ENCODE measurements at places on chromosomes 11 and 22.

DNA sequence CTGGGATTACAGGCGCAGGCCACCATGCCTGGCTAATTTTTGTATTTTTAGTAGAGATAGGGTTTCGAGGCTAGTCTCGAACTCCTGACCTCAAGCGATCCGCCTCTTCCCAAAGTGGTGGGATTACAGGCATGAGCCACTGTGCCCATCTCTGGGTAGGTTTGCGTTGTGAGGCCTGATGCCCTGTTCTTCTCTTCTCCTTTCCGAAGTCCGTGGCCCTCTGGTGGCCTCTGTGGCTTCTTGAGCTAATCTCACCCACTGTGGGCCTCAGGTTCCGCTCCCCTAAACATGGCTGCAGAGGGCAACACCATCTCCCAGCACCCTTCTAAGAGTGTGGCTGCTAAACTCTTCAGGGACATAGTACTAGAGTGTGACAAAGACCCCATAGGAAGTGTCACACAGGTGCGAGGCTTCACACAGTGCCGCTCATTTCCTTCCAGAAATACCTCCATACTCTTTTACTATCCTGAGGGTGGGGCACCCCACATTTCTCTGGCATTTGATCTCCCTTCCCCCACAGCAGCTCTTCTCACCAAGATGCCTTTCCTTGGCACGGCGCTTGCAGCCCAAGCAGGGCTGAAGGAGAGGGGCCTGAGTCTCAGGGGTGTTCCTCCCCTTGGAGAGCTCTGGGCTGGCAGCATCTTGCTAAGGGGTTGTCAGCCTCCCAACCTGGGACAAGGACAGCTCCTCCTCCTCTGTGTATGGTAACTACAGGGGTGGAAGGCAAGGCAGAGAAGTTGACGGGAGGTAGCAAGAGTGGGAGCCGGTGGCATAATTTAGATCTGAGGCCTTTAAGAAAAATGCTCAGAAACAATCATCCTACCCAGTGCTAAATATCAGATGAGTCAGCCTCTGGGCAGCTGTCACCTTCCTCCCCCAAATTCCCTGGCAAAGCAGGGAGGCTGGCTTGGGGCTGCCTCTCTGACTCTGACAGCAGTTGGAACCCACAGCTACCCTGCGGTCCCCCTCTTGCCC, 6.1 kb downstream of the THY1 start:
- DNase-seq: no peak

DNA sequence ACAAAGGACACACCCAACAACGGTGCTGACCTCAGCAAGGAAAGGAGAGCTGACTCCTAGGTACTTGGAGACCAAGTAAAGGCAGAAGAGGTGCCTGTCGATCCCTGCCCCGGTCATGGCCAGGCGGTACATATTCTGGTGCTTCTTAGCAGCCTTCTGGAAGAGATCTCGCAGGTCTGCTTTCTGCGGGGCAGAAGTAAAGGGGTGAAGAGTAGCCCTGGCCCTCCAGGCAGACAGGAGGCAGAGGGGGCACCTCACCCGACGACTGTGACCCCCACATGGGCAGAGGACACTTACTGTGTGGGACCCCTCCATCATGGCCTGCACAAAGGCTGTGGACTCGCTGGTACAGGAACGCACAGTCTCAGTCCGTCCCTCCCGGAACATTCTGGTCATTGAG, 7.4 kb downstream of the CPT1B start:
- DNase-seq: no peak

DNA sequence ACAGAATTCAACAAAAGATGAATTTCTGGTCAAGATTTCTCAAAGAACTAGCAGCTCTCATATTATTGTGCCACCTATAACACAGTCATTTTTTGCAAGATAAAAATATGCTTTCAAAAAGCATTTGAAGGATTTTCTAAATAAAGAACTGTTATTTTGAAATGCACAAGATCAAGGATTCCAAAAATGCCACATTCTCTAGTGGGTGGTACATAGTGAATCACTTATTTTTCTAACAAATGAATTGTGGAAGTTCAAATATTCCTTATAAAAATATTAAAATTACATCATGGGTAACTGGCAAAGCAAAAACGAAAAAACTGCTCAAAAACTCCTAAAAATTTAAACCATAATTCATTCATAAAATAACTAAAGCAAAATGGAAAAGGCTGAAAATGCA, 2.1 kb downstream of the RNF141 start:
- no peak for DNase-seq

GRCh38 chr22:34437140-34437539, 516.9 kb upstream of the LARGE1 start:
- no peak for DNase-seq

- DNase-seq: peak; percentile 68
Observed at GRCh38 chr11:44029977-44030911, 17.5 kb upstream of the ACCSL start.

DNA sequence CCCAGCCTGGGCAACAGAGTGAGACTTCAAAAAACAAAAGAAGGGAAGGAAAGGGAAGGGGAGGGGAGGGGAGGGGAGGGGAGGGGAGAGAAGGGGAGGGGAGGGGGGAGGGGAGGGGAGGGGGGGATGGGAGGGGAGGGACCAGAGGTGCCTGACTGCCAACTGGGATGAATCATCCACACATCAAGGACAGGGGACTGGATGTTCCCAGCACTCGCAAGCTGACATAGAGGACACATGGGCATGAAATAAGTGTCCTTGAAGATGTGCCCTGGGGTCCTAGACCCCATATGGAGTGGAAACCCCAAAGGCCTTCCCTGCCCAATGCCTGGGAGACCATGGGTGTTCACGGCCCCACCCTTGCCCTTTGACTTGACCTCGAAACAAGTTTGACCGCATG, 19.8 kb downstream of the TST start:
- DNase-seq: no peak

DNA sequence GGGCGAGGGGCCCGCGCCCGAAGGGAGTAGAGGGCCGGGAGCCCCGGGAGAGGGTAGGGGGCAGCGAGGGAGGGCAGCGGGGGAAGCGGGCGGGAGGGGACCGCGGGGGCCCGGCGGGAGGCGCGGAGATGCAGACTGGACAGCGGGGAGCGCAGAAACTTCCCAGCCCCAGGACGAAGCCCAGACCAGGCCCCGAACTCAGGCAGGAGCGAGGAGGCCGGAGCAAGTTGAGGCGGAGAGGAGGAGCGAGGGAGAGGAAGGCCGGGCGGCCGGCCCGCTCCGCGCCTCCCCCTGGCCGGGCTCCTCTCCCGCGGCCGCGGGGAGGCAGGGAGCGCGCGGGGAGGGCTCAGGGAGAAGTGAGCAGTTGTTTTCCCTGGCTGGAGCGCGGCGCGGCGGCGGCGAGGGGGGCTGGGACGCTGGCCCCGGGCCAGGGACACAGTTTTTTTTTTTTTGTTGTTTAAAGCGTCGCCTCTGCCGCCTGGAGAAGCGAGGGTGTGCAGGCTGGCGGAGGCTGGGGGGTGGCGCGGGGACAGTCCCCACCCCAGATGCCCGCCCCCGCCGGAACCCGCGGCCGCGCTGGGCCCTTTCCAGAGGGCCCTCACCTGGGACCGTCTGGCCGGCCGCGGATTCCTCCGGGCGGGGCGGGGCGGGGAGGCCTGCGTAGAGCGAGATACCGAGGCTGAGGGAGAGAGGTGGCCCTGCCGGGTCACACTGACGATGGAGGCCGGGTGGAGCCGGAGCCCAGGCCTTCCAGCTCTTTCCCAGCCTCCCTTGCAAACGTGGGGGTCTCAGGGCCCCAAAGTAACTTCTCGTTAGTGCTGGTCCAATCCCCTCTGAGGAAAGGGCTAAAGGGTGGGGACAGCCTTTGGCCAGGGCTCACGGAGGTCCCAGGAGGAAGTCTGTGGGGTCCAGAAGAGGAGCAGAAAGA, at the start of gene LTBP3:
TSS of gene LTBP3 (minus strand) at position 358 of the 928 bp plus-strand sequence. CDS start 400 bp downstream, outside the sequence.
- DNase-seq: peak; percentile 92

GRCh38 chr11:117972629-117973502, 13.3 kb upstream of the IL10RA start:
- no peak for DNase-seq

DNA sequence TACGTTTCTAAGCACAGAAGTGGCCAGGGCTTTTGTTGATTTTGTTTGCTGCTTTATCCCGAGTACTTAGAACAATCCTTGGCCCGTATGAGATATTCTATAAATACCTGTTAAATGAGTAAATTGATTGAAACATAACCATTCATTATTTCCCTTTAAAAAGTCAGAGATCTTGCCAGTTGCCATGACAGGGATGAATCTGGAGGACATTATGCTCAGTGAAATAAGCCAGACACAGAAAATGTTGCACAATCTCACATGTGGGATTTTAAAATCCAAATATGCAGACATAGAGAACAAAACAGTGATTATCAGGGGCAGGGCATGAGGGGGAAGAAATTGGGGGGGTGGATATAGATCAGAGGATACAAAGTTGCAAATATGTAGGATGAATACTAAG, 1240.1 kb downstream of the LRRC4C start:
- no peak for DNase-seq

DNA sequence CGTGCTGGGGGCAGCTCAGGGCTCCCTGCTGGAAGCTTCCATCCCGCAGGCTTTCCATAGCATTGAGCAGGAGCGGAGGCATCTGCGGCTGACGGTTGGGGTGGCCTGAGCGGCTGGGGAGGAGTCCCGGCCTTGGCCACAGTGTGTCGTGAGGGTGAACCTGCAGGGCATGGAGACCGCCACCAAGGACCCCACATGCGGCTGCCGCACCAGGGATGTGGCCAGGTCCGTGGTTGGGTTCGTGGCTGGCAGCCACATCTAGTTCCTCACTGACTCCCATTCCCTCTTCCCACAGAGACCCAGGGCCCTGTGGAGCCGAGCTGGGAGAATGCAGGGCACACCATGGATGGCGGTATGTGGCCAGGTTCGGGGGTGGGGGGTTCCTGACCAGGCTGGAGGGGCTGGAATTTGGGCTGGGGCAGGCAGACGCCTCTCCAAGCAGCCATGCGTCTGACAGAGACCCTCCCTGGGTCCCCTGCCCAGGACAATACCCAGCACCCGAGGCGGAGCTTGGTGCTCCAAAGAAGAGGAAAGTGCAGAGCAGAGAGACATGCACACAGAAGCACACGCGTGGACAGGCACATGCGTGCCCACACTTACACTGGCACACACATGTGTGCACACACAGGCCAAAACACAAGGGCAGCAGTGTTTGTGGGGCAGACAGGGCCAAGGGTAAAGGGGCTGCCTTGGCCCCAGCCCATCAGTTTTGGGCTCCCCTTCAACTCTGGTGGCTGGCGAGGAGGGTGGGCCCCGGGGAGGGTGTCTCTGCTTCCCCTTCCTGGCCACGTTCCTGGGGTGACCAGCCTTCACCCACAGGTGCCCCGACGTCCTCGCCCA, 2.7 kb downstream of the MUC5B start:
- no peak for DNase-seq

DNA sequence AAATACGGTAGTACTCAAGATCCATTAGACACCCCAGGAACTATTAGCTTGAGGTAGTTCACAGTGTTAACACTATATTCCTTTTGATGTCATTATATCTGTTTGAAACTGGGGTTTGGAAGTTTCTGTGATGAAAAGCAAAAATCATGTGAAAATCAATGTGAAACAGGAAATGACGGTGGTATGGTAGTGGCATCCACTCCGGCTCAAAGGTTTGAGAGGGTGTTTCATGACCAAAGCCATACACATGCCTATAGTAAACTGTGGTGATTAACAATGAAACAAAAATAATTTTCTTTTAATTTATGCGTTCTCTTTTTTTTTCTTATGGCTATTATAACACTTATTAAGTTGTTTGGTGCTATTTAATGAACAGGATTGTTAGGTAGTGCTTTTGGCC, 10.9 kb downstream of the RAB38 start:
- no peak for DNase-seq

GRCh38 chr11:118410055-118410745, 8.8 kb downstream of the ATP5MG start:
- no peak for DNase-seq

- no peak for DNase-seq
Observed at GRCh38 chr11:75938543-75938942, 123.5 kb downstream of the UVRAG start.

DNA sequence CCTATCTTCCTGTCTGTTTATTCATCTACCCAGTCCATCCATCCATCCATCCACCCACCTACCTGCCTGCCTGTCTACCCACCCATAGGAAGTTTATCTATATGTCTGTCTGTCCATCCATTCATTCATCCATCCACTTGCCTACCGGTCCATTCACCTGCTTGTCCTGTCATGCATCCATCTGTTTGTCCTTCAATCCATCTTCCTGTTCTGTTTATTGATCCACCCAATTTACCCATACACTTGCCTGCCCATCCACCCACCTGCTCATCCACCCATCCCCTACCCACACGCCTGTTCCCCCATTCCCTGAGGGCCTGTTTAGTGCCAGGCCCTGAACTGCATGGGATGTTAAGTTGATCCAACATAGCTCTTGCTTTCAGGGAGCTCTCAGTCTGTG, 18.4 kb downstream of the PARVG start:
- DNase-seq: no peak

GRCh38 chr11:48074425-48075181, 94.2 kb downstream of the PTPRJ start:
- DNase-seq: no peak

DNA sequence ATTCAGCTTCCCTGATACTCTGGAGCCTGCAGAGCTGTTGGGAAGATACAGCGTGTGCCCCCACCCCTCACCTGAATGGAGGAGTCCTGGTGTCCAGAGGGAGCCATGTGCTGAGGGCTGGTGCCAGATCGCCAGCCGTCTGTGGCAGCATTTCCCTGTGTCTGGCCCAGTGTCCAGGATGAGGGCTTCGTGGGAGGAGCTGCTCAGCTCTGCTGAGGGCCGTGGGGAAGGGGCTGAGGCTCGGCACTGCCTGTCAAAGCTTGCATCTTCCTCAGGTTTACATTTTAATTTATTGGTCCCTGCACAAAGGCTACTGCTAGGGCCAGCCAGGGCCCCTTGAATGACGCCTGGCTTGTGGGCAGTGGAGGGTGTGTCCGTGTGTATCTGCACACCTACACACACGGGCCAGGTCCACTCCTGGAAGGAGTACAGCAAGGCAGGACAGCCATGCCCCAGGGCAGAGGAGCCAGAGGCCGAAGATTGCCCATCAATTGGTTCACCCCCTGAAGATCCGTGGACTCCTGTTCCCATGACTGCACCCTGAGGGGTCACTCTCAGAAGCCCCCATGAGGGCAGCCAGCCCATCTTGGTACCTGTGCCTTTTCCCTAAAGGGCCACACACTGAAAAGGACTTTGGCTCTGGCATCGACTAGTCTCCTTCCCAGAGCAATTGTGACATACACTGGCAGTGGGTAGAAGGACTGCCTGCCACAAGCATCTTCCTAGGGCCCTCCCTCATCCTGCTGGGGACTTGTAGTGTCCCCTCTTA, 107.7 kb upstream of the PARVA start:
- no peak for DNase-seq

GRCh38 chr11:36278531-36279282, 10.5 kb downstream of the COMMD9 start:
- no peak for DNase-seq

GRCh38 chr22:47443836-47444745, 681.6 kb downstream of the TBC1D22A start:
- DNase-seq: no peak
